ENCODE measurements at places on chromosomes 4 and X.

GRCh38 chr4:84837751-84838150 is 128.7 kb downstream of the WDFY3 start:
- no peak for DNase-seq

DNA sequence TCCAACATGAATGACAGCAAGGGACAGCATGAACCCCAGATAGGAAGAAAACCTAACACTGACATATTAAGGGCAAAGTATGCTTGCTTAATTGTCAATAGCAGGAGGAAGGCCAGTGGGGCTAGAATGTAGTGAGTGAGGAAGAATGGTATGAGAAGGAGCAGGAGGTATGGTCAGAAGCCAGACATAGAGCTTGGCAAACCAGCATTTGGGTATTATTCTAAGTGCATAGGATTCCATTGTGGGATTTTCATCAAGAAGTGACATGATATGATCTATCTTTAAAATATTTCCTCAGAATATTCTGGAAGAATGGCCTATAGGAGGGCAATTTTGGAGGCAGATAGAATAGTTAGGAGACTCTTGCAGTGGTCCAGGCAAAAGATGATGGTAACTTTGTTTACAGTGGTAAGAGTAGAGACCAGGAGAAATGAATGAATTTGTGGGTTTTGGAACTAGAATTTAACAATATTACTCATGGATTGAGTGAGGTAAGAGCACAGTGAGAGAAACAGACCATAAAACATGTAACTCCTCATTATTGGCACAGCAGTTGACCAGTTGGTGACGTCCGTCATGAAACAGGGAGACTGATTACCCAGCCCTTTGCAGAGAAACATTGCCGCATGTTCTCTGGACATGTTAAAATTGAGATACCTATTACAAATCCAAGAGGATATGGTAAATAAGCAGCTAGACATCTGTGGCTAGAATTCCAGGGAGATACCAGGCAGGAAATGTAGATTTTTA is 246.5 kb upstream of the HS3ST1 start:
- DNase-seq = no peak

DNA sequence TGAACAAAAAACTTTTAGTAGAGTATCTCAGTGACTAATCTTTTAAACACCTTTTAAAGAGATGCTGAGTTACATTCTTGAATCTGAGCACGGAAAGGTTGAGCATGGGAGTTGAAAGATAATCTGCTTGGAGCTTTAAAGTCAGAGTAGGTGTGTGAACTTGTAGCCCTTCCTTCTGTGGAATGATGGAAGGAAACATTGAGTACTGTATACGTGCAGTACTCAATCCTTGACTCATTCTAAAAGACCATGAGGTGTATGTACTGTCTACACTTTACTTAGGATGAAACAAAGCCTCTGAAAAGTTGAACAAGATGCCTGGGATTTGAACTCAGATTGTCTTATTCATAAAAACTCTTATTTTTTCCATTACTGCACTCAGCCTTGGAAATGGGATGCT is 3.4 kb downstream of the ENOPH1 start:
- DNase-seq = no peak

DNA sequence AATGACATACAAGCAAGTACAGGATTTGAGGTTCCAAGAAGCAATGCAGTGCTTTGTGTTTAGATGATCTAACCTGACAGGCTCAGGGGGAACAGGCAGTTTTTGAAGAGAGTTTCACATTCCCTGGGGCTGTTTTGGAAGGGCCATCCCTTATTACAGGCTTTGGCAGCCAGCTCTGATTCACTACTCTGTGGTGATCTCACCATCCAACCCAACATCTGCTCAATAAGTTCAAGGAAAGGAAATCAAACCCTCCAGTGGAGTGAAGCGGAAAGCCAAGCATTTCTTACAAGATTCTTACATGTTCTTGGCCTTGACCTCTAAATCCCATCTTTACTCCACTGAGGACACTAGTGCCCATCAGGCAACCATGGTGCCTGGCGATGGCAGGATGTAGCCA is 7.5 kb downstream of the IDS start:
- no peak for DNase-seq

GRCh38 chr4:145956288-145956890 is 17.8 kb upstream of the ZNF827 start:
- DNase-seq = peak; percentile 17

- no peak for DNase-seq
These were observed 863.1 kb upstream of the FTHL17 start for GRCh38 chrX:31934842-31935370.

DNA sequence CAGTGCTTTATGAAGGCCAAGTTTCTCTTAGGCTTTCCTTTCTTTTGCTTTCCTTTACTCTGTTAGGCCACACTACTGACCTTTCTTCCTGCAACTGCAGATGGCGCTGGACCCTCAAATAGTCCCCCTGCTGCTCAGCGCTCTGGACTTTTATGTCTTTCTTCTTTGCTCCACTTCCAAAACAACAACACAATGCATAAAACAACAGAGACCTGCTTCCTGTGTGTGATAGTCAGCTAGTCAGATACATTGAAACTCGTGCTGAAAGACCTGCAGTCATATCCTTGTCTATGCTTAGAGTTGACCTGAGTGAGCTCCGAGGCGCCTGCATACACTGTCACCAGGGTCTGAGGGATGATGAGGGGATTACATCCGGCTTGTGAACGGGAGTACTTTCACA is 108.9 kb upstream of the TEX13D start:
- DNase-seq = no peak

GRCh38 chr4:77263247-77263646 is 106.2 kb downstream of the CCNG2 start:
- DNase-seq = no peak

DNA sequence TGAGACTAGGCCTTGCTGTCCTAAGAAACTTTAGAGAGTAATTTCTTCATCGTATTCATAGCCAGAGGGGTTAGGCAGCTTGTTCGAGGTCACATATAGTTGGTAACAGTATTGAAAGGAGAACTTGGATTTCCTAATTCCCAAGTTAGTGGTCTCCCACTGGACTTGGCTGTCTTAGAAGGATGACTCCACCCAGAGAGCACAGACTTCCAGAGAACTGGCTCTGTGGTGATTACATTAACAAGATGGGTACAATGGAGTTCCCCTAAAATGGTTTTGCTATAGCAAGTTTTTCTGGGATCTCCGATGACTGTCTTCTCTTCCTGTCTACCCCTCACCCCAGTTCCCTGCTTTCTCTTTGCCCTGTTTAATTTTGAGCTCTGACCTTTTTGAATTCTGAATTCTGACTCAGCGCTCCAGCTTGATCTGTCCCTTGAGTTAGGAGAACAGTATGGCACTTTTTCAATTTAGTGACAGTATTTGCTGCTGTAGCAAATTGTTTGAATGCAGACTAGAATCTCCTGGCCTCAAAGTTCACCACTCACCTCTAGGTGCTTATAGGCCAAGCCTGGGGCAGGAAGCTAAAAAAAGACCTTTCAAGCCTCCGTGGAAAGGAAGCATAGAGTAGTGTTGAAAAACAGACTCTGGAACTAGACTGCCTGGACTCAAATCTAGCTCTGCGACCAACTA is 6.9 kb downstream of the MSN start:
- peak; percentile 59 for DNase-seq

- no peak for DNase-seq
These were observed 11.5 kb downstream of the DNAJB14 start for GRCh38 chr4:99934891-99935290.

- no peak for DNase-seq
These were observed 98.7 kb downstream of the KLHL34 start for GRCh38 chrX:21559417-21559816.

DNA sequence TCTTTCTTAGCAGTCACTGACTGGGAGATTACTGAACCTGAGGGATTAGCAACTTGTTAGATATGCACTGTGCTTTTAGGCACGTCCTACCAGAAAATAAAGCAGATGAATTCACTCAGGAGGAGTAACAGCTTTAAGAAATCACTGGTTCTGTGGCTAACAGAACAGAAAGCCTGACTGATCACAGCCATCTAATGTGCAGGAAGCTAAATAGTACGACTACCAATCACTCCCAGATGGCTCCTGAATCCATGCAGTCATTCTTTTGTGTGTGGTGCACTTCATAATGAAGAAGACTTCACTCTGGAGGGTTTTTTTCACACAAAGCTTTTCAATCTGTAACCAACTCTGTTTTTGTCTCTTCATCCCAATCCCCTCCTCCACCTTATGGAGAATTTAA is 305.3 kb upstream of the INTU start:
- no peak for DNase-seq

GRCh38 chr4:87982036-87982435 is 6.5 kb downstream of the SPP1 start:
- no peak for DNase-seq

DNA sequence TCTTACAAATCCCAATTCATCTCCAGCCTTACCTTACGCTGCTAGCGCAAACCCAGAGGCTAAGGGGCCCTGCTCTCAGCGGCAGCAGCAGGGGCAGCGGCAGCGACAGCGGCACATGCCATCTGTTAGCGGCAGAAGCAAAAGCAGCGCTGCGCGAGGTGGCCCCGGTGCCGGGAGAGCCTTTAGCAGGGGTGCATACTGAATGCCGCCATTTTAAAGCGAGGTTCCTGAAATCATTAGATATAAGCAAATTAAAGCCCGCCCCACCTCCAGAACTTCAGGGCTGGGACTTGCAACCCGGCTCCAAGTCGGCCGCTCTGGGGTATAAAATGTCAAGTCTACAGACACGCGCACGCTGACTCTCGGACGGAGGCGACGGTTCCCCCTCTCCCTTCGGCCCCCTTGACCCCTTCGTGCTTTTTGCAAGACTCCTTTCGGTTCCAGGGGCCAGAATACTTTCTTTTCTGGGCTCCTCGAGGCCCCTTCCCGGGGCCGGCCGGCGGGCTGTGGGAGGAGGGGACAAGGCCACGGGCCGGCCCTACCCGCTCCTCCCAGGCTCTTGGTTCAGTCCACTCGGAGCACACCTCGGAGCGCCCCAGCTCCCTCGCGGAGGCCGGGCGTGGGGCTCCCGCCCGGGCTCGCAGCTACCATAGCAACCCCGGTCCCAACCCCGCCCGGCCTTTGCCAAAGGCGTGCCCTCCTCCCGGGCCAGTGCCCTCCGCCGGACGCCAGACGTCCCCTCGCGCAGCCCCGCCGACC is at the start of gene MBNL3:
Gene MBNL3 (minus strand): TSS at position 220 of the 759 bp plus-strand sequence. CDS start 49,427 bp downstream, outside the sequence.
- peak; percentile 69 for DNase-seq

- DNase-seq = no peak
These were observed 88.9 kb upstream of the NDP start for GRCh38 chrX:44061968-44062614.

GRCh38 chrX:102860235-102860634 is 76.8 kb upstream of the RAB40AL start:
- DNase-seq = no peak

DNA sequence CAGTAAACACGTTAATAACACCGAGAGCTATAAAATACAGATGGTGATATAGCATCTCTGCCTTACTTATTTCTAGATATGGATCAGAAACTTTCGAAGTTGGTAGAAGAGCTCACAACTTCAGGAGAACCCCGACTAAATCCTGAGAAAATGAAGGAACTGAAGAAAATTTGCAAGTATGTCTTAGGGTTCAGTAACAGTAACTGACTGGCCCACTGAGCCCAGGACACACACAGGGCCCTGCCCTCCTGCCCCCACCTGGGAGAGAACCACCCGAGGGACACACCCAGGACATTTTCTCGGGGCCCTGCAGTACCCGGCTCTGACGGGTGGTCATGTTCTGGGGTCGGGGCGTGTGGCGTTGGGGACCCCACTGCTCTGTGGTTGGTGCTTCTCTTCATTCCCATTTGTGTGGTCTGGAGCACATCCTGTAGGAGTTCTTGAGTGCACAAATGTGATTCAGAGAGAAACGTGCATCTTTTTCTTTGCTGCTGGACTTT is 1.1 kb downstream of the UVSSA start:
- DNase-seq = no peak

DNA sequence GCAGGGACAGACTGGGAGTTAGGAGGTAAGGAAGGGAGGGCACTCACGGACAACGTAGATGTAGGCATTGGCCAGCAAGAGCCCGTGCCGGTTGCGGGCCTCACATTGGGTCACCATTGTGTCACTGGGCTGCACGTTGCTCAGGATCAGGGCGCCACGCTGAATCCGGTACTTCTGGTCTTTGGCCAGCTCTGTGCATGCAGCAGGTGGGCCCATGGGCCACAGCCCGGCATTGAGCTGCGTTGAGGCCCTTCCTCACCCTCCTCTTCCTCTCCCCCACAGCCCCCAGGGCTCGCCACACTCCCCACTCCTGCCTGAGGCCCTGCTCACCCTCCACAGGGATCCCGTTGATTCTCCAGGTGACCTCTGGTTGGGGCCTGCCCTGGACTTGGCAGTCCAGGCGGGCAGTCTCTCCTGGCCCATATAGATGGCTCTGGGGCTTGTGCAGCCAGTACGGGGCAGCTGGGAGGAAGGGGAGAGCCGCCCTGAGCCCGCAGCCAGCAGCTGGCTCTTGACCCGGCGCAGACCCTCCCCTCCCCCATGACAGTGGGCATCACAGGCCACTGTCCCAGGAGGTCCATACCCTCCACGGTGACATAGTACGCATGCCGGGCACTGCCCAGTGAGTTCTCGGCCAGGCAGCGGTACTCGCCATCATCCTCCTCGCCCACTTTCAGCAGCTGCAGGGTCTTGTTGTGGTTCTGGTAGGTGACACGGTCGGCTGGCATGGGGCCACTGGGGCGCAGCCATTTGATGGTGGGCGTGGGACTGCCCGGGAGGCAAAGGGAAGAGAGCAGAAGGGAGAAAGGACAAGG is 16.3 kb downstream of the L1CAM start:
- DNase-seq = no peak

DNA sequence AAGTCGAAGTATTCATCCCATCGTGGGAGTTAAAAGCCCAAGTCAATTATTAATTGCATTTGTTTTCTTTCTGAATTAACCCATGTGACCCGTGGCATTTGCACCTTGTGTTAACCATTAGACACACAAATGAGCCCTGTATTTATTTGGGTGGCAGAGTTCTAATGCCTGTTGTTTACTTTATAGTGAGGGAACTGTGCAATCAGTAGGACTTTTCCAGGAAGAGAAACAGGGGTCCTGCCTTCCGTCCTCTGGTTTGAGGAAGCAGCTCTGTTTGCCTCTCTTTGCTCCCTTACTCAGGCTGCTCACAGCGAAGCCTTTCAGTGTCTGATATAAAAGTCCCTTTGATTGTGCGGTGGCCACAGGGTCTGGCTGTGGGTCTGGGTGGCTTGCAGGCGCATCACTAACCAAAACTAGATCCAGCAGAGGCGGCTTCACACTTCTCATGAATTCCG is 263.6 kb downstream of the PTTG2 start:
- DNase-seq = peak; percentile 17

DNA sequence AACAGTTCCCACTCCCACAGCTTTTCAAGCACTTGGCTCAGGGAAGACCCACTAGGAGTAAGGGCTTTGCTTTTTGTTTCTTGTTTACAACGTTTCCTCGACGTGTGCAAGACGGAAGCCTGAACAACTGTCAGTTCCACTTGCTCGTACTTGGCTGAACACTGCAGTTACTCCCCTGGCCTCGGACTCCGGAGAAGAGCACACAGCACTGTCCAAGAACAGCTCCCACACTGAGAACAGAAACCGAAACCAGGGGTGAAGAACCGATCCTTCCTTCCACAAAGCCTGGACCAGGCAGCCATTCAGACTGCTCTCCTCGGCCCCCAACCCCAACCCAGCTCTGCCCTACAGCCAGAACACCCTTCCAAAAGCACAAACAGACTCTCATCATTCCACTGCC is 25.5 kb downstream of the IRF2 start:
- DNase-seq = peak; percentile 49

- peak; percentile 20 for DNase-seq
These were observed 7.0 kb downstream of the APBB2 start for GRCh38 chr4:41207291-41207831.

Measured in inflammatory macrophage (primary cell).